ENCODE measurements at places on chromosomes 4 and X.
A peak's percentile ranks its signal among the peaks of the same experiment; 100 is the strongest.

DNA sequence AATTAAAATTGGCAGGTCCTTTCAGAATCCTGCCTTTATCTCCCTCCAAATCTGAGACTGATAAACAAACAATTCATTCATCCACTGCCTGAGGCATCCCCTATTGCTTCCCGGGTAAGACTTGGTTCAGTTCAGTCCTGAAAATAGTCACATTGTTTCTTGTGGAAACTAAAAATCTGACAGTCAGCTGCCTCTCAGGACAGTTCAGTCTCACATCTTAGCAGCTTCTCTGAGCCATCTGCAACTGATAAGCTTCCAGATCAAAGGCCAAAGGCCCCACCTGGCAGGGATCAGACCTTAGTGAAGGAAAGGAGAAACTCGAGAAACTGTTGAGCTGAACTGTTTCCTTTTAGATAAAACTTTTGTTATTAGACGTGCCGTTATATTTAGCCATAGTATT is 264.5 kb downstream of the IL15 start:
- DNase-seq: no peak

- peak; percentile 91 for DNase-seq
These were observed 38.8 kb downstream of the MSN start for GRCh38 chrX:65706041-65706828.

DNA sequence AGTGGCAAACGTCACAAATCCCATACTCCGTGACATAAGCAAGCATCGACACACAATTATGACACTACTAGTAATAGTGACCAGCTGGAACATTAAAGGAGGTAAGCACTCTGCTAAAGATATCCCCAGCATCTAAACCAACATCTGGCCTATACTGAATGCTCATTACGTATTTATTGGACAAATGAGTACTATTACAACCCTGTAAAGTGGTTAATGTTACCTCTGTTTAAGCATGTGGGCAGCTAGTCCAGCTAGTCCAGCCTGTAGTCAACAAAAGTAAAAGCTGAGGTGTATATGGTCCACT is 419 bp upstream of the RPGR start:
- no peak for DNase-seq

- DNase-seq: peak; percentile 84
These were observed 118.5 kb downstream of the TLL1 start for GRCh38 chr4:165991325-165992180.

DNA sequence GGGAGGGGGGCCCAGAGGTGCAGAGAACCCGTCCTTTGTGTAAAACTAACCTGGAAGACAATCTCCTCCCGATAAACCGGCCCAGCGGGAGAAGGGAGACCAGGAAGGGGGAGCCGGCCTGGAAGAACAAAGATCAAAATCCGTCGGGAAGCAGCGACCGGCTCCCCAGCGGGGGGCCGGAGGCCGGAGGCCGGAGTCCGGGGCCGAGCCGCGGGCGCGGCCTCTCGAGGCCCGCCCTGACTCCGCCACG is 552 bp downstream of the ZDHHC9 start:
- no peak for DNase-seq

DNA sequence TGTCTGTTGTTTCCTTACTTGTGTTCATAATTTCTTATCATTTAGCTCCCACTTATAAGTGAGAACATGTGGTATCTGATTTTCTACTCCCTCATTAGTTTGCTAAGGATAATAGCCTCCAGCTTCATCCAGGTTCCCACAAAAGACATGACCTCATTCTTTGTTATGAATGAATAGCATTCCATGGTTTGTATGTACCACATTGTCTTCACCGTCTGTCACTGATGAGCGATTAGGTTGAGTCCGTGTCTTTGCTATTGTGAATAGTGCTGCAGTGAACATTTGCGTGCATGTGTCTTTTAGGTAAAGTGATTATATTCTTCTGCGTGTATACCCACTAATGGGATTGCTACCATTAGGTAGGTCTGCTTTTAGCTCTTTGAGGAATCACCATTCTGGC is 624.3 kb upstream of the EPHA5 start:
- DNase-seq: peak; percentile 63

- DNase-seq: no peak
These were observed 28.8 kb downstream of the RBM47 start for GRCh38 chr4:40600850-40601249.

DNA sequence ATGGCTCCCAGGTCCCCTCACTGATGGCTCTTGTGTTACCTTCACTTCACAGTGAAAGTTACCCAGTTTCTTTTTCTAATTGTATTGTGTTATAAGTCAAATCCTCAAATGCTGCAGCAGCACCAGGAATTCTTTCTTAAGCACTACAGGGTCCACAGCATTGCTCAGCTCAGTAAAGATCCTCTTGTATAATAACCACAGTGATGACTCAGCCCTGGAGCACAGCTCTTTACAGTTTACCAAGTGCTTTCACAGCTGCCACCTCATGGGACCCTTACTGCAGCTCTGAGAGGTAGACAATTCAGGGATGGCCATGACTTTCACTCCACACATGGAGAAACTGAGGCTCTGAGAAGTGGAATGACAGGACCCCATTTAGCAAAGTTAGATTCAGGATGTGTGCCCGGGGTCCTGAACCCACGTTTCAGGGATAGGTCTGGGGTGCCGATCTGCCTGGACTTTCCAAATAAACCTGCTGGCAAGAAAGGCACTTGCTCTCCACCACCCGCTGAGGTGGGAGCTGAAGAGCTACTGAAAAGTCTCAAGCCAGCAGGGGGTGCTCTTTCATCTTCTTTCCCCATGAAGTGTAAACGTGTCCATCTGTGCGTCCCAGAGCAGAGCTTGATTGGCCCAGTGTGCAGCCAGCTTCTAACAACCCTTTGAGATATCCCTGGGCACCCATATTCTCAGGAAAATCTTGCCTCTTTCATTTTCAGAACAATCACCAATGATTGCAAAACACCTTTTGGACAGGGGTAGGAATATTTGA is 35.7 kb upstream of the GABRQ start:
- DNase-seq: no peak

GRCh38 chrX:137550665-137551261 is 15.2 kb upstream of the ZIC3 start:
- DNase-seq: no peak

- DNase-seq: no peak
These were observed 675 bp downstream of the L1CAM start for GRCh38 chrX:153885208-153885787.

DNA sequence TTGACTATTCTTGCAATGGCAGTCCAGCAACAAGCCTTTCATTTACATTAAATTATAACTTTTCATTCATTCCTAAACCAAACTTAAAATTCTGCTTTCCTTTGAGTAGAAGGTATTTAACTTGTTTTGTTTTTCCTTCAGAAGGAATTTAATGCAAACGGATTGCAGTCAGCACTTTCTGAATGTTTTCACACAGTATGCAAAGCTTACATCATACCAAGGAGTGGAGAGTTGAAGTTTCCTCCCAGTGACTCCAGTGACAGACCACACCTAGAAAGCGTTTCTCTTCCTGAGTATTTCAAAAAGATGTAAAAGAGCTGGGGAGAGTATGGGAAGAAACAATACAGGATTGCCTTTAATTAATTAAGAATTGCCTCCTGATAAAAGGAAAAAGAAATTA is 8.1 kb downstream of the EPGN start:
- peak; percentile 55 for DNase-seq

DNA sequence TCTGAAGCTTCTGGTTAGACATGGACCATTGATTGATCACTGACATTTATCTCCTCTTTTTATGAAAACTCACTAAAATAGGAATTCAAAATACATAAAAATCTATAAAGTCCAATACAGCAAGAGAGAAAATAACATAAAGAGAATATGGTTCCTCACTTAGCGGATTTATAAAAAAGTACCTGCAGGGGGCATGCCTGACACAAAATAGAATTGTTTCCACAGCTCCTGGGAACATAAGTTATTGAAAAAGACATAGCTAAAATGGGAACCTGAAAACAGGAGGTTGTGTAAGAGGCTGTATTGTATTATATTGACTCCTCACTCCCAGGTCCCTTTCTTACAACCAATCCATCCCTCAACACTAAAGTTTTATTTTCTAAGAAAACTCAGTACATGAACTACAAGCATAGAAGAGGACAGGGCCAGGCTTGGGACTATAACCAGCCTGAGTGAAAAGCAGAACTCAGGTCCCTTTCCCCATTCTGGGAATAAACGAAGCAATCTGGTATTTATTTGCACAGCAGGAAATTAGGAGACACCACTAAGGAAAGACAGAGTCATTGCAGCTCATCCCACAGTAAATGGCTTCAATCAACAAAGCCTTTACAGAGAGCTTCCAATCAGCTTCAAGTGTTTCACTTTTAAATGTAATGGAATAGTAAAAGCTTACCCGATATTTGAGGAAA is 121.1 kb upstream of the NDST4 start:
- peak; percentile 7 for DNase-seq

- DNase-seq: no peak
These were observed 233.5 kb downstream of the SCFD2 start for GRCh38 chr4:53132132-53132891.

GRCh38 chrX:46341767-46342322 is 203.4 kb downstream of the ZNF674 start:
- no peak for DNase-seq

- DNase-seq: no peak
These were observed 168.8 kb downstream of the MID1IP1 start for GRCh38 chrX:38970074-38970473.

- DNase-seq: no peak
These were observed 32.1 kb upstream of the MAML3 start for GRCh38 chr4:140186082-140186438.

DNA sequence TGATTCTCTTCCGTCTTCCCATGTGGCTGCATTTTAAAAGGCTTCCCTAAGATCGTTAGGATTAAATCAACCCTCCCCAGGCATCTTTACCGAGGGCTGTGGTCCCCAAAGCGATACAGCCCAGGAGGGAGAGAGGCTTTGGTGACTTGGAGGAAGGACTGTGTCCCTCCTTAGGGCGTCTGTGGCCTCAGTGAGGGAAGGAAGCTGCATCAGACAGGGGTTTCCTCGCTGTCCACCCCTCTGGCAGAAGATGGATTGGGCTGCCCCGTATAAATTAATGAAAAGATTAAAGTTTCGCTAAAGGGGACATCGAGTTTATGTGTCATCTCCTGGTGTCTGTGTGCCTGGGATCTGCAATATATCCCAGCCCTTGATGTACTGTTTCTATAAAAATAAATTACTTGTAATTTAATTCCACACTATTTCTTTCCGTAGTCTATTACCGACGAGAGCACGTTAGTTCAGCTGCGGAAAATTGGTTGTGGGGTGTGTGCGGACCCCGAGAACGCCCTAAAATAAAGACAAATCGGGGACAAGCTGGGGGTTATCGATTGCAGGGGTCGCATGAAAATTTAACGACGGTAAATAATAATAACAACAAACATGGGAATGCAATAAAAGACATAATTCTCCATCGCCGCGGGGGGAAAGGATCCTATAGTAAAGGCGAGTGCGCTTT is 6.5 kb downstream of the SHOX start:
- DNase-seq: no peak

- DNase-seq: no peak
These were observed 1365.8 kb upstream of the DIAPH2 start for GRCh38 chrX:95318882-95319281.

Data from fibroblast of skin of back (primary cell).